Thymus (tissue), 14 donors: ENCODE measurements at places on chromosomes 7 and 10. TPM values are rescaled to one million over a fixed set of nuclear protein-coding genes. Genes with fewer than 3 reads are reported as not detected.

The CALHM3 gene
- total RNA-seq: 0.09 TPM

The INSYN2A gene
- total RNA-seq: 1.2 TPM

The PIP gene
- total RNA-seq: 0.28 TPM

The FAM24B gene
- total RNA-seq: 3.8 TPM
